ENCODE measurements at places on chromosomes 6 and 20.

- no peak for DNase-seq
These were observed 378.7 kb downstream of the RNGTT start for GRCh38 chr6:88584581-88585275.

GRCh38 chr6:41780551-41781365 lies at the start of gene PRICKLE4:
Gene PRICKLE4, plus strand, starts transcription at chr6:41780782. Its CDS starts 2,692 bp downstream, at chr6:41783474.
- no peak for DNase-seq

DNA sequence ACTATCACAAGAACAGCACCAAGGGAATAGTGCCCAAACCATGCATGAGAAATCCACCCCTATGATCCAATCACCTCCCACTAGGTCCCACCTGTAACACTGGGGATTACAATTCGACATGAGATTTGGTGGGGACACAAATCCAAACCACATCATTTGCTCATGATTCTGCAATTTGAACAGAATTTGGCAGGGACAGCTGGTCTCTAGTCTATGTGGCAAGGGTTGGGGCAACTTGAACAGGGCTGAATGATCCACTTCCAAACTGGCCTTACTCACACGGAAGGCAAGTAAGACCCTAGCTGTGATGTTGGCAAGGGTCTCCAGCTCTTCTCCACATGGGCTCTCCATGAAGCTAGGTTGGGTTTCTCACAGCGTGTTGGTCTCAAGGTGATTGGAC lies 10.1 kb upstream of the FKBP5 start:
- no peak for DNase-seq

- no peak for DNase-seq
These were observed 90.7 kb upstream of the CCDC28A start for GRCh38 chr6:138682704-138683527.

GRCh38 chr20:36700438-36700837 lies 45.5 kb downstream of the NDRG3 start:
- no peak for DNase-seq

DNA sequence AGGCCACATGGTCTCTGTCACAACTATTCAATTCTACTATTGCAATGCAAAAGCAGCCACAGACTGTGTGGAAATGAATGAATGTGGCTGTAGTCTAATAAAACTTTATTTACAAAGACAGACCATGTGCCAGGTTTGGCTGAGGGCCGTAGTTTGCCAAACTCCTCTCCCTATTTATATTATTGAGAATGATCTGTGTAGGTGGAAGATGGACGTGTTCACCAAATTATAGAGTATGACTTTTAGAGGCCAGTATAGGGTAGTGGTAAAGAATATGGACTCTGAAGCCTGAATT lies 125.7 kb upstream of the MYLIP start:
- DNase-seq = no peak

GRCh38 chr6:29734046-29735018 lies 11.1 kb downstream of the HLA-F start:
- no peak for DNase-seq

DNA sequence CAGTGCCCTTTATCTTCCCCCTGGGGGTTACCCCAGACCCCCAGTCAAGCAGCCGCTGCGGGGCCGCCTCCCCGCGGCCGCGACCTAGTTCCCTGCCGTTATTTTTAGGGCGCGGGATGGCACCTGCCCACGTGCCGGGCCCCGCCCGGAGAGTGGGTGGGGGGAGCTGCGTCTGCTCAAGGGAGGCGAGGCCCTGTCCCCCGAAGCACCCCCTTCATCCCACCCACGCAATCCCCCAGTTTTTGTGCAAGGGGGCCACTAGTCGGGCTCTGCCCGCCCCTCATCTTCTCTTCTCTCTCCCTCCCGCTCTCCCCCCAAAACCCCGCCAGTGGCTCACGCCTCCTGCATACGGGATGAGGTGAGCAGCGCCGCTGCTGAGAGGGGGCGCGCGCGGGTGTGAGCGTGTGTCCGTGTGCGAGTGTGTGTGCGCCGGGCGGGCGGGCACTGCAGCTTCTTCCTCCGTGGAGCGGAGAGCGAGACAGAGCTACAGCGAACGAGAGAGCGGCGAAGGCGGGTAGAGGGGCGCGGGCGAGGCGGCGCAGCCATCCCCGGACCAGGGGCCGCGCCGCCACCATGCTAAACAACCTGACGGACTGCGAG lies at the start of gene SLC12A5:
SLC12A5 (plus strand) TSS at position 444 of the 600 bp plus-strand sequence; CDS start at position 574, 130 bp downstream.
- DNase-seq = no peak

DNA sequence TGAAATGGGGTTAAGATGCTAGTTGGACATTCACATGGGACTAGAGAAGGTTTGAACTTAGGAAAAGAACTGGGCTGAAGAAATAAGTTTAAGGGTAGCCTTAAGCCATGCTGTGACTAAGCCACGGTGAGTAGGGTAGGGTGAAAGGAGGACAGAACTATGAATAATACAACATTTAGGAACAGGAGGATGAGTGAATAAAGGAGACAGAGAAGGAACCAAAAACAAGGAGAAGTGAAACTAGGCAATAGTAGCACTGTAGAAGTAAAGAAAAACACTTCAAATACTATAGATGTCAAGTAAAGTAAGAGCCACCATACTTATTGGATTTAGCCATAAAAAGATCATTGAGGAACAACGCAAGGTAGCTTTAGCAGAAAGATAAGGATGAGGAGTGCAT lies 111.2 kb downstream of the KCNQ5 start:
- DNase-seq = no peak

DNA sequence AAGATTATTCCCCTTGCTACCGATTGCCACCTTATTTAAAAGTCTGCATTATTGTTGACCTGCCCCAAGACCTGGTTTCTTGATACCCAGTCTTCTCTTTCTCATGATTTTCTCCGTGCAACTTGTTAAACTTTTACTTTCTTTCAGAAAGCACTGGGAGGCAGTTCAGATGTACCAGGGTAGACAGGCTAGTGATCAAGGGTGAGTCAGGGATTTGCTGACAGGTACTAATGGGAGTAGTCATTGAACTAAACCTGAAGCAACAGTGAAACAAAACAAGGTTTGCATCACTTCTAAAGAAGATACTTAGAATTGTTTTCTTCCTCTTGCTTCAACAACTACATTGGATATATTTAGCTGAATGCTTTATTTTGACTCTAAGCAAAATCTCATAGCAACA lies 124.4 kb downstream of the KCNQ5 start:
- no peak for DNase-seq

GRCh38 chr6:41818271-41819054 lies 31.0 kb downstream of the TOMM6 start:
- DNase-seq = no peak

DNA sequence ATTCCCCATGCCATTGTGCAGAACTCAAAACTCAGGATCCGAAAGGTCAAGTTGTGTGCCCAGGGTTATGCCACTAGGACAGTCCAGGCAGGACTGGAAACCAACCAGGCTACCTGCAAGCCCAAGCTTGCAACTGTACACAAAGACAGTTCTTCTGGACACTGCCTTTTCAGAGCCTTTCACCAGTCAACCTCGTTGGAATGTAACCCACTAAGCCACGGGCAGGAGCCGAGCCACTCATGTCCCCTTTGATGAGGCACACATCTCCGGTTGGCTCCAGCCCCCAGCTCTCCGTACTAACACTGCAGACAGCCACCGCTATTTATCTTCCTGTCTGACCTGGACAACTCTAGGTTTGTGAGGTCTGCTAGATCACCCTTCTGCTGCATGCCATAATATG lies 62.5 kb downstream of the BMP7 start:
- DNase-seq = no peak

- peak; percentile 89 for DNase-seq
These were observed 73.9 kb downstream of the OR2B2 start for GRCh38 chr6:27838058-27838944.

DNA sequence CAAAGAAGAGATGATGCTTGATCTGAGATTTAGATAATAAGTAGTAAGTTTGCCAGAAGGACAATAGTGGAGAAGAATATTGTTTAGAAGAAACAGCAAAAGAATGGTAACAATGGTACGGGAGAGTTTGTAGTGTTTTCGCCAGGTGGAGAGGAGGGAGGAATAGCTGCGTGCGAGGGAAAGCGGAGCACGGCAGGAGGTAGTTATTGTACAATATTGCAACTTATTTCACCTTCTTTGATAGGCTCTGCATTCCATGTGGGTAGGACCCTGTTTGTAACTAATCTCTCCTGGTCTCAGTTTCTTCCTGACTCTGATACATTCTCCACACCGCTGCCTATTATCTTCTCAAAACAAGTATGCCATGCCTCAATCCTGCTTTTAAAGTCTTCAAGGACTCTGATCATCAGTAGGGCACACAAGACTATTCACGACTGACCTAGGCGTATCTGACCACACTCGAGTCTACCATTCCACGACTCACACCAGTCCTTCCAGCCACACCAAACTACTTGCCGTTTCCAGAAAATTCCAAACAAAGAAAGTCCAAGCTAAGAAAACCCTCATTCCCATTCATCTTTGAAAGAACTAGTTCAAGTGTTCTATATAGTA lies 1.1 kb downstream of the PPIL4 start:
- no peak for DNase-seq

DNA sequence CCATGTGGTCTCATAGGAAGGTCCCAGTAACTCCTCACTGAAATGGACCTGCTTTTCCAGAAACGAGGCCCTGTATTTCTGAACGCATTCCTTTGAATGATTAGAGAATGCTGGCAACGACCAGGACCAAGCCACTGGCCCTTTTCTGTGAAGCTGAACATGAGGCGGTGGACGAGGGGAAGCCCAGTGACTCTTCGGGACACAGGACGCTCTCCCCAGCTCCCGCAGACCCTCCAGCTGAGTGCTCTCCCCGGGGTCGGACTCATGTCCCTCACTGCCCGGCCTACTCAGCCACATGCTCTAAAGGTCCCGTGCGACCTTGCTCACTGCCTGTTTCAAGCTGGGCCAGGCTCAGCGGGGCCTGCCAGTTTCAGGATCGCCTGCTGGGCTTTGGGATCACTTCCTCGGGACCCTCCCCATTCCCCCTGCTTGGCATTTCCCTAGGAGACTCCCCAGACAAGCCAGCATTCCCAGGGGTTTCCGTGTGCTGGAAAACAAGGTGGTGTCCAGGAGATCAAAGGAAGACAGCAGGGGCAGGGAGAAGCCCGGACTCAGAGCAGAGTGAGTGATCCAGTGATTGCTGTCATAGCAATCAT lies 2.6 kb upstream of the CST9 start:
- DNase-seq = no peak

DNA sequence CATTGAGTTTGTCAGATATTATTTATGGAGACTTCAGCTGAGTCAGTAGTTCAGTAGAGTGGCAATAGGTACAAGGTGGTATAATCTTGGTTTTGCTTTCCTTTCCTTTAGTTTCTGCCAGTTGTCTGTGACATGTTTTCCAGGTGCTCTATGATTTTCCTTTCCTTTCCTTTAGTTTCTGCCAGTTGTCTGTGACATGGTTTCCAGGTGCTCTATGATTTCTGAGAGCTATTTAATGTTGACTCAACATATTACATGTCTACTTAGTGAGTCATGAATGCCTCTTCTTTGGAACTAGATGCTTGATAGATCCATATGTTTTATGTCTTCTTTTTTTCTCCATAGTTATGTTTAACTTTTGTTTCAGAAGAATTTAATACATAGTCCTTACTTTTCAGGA lies 186.4 kb upstream of the DEFB112 start:
- DNase-seq = no peak
